Femur (tissue), 1 donor: ENCODE measurements at places on chromosomes 3 and 15.
A peak's percentile ranks its signal among the peaks of the same experiment; 100 is the strongest.

GRCh38 chr3:141384575-141384974, 16.3 kb downstream of the ZBTB38 start:
- no peak for DNase-seq

DNA sequence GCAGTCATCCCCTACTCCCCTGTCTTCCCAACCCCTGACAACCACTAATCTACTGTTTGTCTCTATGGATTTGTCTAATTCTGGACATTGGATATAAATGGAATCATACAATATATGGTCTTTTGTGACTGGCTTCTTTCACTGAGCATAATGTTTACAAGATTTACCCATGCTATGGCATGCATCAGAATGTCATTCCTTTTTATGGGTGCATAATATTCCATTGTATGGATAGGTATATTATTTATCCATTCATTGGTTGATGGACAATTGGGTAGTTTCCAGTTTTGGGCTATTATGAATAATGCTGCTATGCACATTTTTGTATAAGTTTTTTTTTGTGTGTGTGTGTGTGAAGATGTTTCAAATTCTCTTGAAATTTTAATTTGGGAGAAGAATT, 16.6 kb upstream of the TTBK2 start:
- DNase-seq = no peak

- no peak for DNase-seq
Observed at GRCh38 chr3:196128172-196128843, 46.4 kb upstream of the TFRC start.

GRCh38 chr3:28036599-28037575, 204.5 kb upstream of the CMC1 start:
- DNase-seq = no peak

GRCh38 chr3:33001889-33002288, 50.4 kb downstream of the CCR4 start:
- no peak for DNase-seq

- no peak for DNase-seq
Observed at GRCh38 chr3:186497608-186498007, 46.6 kb downstream of the CRYGS start.

DNA sequence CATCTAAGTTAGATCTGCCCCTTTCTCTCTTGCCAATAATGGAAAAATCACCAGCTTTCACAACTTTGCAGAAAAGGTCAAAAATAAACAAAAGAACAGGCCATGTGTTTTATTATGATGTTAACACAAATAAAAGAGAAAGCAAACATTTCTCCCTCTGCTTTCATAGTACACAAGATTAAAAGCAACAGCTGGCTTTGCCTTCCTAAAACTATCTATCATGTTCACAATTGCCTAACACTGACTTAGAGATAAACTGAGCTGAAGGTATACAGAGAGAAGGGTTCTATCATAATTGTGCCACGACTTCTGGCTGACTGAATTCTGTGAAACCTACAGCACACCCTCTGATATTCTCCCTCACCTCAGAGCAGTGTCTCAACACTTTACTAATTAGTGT, 29.4 kb downstream of the AADAC start:
- no peak for DNase-seq

DNA sequence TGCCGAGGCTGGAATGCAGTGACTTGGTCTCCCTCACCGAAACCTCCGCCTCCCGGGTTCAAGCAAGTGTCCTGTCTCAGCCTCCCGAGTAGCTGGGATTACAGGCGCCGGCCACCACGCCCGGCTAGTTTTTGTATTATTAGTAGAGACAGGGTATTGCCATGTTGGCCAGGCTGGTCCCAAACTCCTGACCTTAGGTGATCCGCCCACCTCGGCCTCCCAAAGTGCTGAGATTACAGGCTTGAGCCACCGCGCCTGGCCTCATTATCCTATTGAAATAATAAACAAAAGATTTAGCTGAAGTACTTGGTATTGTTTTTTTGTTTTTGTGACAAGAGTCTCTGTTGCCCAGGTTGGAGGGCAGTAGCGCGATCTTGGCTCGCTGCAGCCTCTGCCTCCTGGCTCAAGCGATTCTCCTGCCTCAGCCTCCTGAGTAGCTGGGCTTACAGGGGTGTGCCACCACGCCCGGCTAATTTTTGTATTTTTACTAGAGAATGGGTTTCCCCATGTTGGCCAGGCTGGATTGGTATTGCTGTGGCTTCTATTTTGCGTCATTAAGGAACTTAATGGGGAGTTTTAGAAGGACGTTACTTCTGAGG, 1.5 kb downstream of the RPL35A start:
- DNase-seq = no peak

DNA sequence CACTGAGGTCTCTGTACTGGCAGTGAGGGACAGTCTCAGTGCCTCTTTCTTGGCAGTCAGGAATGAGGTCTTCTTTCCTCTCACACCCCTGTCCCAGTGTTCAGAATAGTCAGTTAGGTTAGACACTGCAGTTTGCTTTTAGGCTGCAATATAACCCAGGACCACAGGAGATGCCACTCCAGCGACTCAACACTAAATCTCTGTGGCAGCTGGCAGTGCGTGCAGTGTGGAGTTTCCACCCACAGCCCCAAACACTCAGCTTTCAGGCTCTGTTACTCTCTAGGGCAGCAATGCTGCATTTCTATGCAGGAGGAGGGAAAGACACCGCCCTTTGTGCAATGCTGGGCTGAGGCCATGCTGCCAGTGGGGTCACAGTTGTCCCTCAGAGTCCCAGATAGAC, 150.2 kb upstream of the SUCLG2 start:
- DNase-seq = no peak

DNA sequence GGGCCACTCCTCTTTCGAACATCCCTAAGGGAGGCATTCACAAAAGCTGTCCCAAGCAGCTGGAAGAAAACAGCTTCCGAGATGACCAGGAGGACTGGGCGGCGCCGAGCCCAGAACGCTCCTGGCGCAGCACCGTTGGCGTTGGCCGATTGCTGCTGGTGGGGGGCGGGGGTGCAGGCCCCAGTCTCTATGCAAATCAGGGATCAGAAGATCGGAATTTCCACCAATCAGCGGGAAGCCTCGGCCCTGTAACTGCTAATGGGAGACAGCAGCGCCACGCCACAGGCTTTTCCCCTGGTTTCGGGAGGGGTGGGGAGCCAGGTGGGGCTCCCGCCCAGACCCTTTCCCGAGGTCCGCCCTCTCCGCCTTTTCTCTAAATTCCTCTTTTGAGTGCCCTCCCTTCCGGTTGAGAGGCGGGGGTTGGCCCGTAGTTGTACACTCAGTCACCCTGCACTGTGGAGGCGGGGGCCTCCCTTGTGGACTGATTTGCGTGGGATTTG, 27.0 kb downstream of the HMCES start:
- peak; percentile 93 for DNase-seq

- no peak for DNase-seq
Observed at GRCh38 chr3:42511201-42511600, 8.8 kb downstream of the VIPR1 start.

GRCh38 chr15:28888900-28889299, 3.1 kb downstream of the APBA2 start:
- DNase-seq = no peak

- no peak for DNase-seq
Observed at GRCh38 chr3:172591125-172591605, 67.9 kb upstream of the TNFSF10 start.

DNA sequence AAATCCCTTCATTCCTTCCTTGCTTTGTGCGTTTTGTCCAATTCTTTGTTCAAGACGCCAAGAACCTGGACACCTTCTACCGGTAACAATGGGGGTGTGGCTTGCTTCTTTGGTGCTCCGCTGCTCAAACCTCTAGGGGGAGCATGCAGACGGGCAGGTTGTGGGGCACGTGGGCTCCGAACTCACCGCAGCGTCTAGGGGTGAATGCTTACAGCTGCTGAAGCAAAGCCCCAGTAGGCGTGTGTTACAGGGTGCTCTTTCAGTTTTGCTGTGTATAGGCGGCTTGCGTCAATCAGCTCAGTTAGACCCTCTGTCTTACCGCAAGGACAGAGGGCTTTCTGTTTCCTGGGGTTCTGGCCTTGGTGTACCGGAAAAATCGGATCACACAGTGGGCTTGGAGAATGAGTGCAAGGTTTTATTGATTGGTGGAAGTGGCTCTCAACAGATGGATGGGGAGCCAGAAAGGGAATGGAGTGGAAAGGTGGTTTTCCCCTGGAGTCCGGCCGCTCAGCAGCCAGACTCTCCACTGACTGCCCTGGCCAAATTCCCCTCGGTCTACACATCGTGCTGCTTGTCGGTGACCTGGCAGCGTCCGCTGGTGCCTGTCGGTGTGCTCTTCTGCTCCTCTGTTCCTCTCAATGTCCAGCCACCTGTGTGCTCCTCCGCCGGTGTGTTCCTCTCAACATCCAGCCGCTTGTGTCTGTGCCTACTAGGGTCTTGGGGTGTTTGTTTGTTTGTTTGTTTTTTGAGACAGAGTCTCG, 1.2 kb upstream of the LRRC34 start:
- peak; percentile 25 for DNase-seq

DNA sequence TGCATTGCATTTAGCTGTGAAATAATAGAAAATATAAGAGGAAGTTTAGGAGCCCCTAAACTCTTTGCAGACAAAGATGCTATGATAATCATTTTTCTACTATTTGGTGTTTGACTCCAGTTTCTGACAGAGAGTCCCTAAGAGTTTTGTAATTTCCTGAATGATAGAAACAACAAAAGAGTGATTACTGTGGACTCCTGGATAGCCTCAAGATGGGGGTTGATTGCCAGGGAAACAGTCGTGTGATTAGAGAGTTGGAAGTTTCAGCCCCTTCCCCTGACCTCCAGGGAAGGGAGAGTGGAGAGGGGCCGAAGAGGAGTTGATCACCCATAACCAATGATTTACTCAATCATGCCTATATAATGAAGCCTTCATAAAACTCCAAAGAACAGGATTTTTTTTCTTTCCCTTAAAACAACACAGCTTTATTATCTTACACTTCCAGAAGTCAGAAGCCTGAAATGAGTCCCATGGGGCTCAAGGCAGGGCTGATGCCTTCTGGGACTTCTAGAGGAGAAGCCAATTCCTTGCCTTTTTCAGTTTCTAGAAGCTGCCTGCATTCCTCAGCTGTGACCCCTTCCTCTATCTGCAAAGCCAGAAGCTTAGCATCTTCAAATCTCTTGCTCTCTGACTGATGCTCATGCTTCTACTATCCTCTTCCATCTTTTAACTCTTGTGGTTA, 292.3 kb upstream of the ZPLD1 start:
- no peak for DNase-seq

DNA sequence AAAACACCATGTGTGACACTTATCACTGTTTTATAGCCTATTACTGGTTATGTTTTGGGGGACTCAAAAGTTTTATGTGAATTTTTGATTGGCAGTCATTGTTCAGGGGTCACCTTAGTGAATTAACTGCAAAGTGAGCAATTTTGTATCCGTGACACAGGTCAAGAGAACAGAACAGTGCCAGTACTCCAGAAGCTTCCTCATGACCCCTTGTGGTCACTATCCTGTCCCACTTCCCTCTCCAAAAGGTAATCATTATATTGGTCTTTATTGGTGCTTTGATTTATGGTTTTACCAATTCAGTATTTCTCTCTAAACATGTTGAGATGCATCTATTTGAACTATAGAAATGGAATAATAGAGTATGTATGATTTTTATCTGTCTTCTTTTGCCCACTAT, 107.1 kb downstream of the STT3B start:
- DNase-seq = no peak

DNA sequence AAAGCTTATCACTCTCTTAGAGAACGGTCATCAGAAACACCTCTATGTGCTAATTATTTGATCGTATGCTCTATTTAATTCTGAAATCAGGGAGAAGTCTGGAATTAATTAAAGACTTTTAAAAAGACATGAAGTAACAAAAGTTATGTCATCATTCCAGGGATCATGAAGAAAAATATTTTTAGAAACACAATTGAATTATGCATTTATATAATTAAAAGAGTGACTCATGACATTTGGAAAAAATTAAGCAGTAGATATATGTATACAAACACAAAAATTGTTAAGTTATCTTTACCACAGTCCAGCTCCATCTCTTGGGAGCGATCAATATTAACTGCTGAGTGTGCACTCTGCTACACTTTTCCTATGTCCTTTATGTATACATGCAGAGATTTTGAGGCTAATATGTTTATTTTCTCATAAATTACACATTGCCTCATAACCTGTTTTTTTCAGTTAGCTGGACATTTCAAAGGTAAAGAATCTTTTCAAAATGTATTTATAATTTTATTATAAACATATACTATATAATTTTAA, 717.7 kb downstream of the GBE1 start:
- no peak for DNase-seq

GRCh38 chr15:27701956-27702355, 397.2 kb downstream of the OCA2 start:
- no peak for DNase-seq

- no peak for DNase-seq
Observed at GRCh38 chr3:66904831-66905493, 93.1 kb upstream of the KBTBD8 start.

- no peak for DNase-seq
Observed at GRCh38 chr15:92870010-92870591, 30.0 kb upstream of the CHD2 start.

DNA sequence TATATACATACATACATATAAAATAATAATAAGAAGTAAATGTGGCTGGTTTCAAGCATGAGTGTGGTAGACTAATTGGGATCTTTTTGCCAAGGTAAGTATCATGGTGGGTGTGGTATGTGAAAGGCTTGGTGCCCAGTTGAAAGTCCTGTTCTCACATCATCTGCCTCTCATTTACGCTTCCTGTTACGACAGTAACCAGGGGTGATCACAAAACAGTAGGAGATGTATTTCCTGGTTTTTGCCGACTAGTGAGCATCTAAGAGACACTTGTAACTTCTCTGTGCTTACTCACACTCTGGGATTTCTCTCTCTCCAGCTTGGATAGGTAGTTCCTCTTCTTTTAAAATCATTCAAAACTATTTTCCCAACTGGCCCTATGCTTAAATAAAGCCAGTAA, 1028.3 kb upstream of the NR2F2 start:
- DNase-seq = no peak

GRCh38 chr15:57476533-57476975, 100.2 kb downstream of the CGNL1 start:
- no peak for DNase-seq

DNA sequence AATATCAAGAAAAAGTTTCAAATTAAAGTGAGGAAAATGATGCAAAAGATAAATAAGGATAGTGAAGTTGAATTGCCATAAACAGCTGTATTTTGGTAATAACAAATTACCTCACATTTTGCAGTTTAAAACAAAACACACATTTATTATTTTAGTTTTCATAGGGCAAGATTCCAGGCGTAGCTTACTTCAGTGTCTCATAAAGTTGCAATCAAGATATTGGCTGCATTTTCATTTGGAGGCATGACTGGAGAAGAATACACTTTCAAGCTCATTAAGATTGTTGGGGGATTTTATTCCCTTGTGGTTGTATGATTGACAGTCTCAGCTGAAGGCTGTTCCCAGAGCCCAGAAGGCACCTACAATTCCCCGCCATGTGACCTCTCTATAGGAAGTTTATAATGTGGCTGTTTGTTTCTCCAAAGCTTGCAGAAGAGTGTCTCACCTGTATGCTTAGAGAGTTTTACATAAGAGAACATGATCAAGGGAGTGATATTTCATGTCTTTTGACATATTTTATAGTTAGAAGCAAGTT, 151.4 kb downstream of the OTOL1 start:
- no peak for DNase-seq

- DNase-seq = no peak
Observed at GRCh38 chr3:108234387-108234957, 12.2 kb upstream of the IFT57 start.
